ENCODE measurements at places on chromosomes 3 and 15. TPM values are rescaled to one million over a fixed set of nuclear protein-coding genes. Genes with fewer than 3 reads are reported as not detected.

The SPINK8 gene
- not detected for total RNA-seq

The CYP1A1 gene
- not detected for total RNA-seq

DNA sequence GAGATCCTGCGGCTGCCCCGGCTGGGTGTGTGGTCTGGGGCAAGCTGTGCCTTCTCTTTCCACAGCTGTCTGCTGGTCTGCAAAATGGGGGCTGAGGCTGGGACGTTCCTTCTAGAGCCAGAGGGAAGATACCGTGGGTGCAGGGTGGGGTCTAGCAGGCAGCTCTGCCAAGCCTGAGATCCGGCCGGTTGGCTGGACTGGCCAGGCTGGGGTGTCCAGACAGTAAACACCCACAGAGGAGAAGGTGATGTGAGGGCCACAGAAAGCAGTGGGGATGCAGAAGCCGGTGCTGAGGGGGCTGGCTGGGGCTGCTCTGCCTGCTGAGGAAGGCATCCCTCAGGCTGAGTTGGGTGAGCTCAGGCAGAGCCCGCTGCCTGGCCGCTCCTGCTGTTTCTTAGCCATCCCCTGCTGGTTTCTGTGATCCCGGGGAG lies 46.1 kb downstream of the FBLN2 start:
- DNase-seq: no peak

The LIPC gene
- total RNA-seq: not detected

- DNase-seq: no peak
Measured at GRCh38 chr15:90710436-90711027, 6.6 kb upstream of the BLM start.

DNA sequence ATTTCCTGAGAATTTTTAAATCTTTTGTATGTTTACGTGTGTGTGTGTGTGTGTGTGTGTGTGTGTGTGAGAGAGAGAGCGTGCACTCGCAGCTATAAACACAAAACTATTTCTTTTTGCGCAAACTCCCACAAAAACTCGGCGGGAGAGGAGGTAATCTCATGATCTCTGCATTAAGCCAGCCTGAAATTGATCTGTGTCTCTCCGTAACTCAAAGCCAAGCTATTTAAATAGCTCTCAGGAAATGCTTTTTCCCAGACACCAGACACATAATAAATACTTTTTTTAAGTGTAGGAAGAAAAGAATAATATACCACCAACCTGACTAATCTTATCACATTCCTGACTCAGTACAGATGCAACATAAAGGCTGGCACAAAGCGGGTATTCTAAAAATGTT lies 226.8 kb downstream of the MAGI1 start:
- no peak for DNase-seq

DNA sequence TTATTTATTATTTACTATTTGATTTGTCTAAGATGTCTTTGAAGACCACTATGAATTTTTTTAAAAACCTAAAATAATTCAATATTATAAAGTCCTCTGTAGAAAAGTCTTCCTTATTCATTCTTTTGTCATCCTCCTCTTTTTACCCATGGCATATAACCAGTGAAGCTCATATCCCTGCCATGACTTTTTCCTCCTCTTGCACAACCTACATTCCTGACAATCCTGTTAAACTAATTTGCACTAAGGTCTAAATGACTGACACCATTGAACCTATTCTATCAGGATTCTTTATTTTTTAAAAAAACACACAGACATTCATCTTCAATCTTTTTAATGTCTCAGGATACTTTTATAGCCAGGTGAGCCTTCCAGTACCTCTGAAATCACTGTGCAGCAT lies 159.9 kb upstream of the SLC2A2 start:
- DNase-seq: no peak

- DNase-seq: no peak
Measured at GRCh38 chr3:71786217-71786549, 1.2 kb upstream of the PROK2 start.

The PRSS50 gene
- not detected for total RNA-seq

- DNase-seq: no peak
Measured at GRCh38 chr15:85527895-85528294, 147.5 kb downstream of the AKAP13 start.

GRCh38 chr3:118817748-118818165 lies 216.9 kb downstream of the IGSF11 start:
- peak; percentile 59 for DNase-seq

The SAMMSON gene
- total RNA-seq: 0.22 TPM

DNA sequence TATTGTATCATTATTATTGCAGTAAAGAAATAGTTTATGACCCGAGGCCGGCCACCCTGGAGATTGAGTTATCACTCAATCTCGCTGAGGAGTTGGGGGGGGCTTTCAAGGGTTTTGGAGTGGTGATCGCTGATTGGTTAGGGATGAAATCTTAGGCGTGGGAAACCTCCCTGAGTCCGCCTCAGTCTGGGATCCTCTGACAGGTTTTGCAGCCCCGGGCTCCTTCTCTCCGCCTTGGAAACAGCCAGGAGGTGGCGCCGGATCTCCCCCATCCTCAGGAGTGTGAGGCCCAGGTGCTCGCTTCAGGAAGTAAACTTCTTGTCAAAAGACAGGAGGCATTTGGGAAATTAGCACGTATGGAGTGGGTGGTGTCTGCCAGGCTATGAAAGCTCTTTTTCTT lies 41.1 kb upstream of the SEC61A1 start:
- DNase-seq: peak; percentile 45

The IL20RB gene
- total RNA-seq: 8.8 TPM

The CLDN11 gene
- total RNA-seq: 0.72 TPM

DNA sequence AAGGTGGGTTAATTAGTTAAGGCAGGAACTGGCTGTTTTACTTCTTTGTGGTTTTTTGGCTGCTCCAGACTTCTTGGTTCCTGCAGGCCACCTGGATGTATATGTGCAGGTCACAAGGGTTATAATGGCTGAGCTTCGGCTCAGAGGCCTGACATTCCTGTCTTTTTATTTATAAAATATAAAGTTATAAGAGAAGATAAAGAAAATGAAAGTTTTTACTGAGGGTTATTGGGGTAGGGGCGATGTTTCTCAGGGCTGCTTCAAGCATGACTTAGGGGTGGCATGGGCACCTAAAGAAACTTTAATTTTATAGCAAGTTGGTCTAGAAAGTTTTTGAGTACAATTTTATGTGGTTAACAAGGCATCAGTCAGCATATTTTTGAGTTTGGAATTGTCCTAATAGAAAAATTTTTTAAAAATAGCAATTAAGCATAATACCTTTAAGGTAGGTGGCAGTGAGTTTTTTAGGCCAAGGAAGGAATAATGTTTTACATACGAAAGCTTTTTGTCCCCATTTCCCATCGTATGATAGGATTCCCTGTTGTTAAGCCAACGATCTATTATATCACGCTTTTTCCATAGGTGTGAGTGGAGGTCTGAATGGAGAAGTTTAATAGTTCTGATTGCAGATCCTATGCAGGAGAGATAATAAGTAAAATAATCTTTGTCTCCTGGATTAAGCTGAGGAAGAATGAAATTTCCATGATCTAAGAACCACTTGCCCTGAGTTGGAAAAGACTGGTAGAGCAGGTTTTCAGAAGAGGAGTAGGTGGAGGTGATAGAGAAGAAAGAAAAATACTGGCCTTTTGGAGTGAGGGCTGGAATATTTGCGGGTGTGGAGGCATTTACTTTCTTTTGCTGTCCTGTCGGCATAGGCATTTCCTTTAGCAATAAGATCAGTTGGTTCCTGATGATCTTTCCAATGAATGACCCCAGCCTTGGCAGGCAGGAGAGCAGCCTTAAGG lies 10.1 kb downstream of the STRIT1 start:
- no peak for DNase-seq

GRCh38 chr3:123884203-123884831 lies at the start of gene MYLK:
Gene MYLK, minus strand, starts transcription at chr3:123884332. Its CDS starts 90,491 bp downstream, at chr3:123793841.
- peak; percentile 50 for DNase-seq

The THAP10 gene
- 5.6 TPM for total RNA-seq

GRCh38 chr3:13277196-13277813 lies 142.8 kb downstream of the NUP210 start:
- DNase-seq: no peak

DNA sequence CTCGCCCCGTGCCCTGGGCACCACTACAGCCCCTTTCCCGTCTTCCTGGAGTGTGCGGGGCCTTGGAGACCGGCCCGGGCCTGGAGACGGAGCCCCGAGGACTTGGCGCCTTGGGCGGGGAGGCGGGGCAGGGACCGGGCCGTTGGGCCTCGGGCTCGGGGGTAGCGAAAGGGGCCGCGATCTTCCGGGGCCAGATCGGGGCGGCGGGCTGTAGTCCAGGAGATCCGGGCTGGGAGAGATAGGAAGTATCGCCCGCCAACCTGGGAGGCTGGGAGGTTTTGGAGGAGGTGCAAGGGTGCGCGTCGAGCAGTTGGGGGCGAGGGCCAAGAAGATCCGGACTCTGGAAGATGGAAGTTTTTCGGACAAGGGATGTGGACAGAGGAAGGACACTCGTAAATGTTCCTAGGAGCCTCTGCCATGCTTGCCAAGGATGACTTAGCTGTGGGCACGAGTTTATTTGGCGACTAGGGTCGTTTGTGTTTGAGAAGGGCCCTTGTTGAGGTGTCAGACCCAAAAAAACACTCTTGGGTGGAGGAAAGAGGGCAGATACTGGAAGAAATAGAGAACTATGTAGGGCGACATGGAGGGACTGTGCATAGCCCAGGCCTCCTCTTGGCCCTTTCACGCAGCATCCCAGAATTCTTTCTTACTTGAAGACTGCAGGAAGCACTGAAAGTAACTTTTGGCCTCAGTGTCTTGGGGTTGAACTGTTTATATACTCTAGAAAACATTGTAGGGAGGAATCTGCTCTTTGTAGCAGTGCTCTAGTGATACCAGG lies 712 bp downstream of the RTF1 start:
- DNase-seq: no peak

The LARP6 gene
- total RNA-seq: 66.0 TPM

- no peak for DNase-seq
Measured at GRCh38 chr3:34863485-34863884, 775.8 kb upstream of the ARPP21 start.

GRCh38 chr3:119211193-119211592 lies 29.5 kb downstream of the B4GALT4 start:
- DNase-seq: no peak

The IRAK2 gene
- total RNA-seq: 2.2 TPM

The CILP gene
- not detected for total RNA-seq

The CCR8 gene
- total RNA-seq: not detected

DNA sequence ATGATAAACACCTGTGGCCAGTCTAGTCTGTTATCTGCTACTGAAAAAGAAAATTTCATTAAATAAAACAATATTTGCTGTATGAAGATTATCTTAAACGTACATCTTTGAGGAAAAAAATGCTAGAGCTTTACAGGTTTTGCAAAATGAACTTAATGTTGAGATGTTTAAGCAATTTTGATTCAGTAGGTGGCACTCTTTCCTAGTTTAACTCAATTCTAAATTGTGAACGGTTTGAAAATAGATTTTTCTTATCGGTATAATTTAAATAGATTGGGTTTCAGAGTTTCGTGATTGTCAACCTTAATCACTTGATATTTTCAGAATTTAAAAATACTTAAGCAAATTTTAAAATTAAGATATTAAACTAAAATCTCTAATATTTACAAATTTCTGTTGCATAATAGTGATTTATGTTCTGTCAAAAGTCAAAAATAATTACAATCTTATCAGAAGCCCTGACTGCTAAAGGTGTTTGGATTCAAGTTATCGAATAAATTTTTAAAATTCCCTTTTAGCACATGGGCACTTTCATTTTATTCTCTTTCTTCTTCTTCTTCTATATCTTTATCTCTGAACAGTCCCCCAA lies 7.0 kb upstream of the RNF111 start:
- peak; percentile 27 for DNase-seq

- no peak for DNase-seq
Measured at GRCh38 chr3:196949285-196949619, 6.9 kb upstream of the NCBP2 start.

GRCh38 chr15:33785366-33785765 lies 182.9 kb upstream of the CHRM5 start:
- no peak for DNase-seq

The ADAMTS17 gene
- 0.15 TPM for total RNA-seq

DNA sequence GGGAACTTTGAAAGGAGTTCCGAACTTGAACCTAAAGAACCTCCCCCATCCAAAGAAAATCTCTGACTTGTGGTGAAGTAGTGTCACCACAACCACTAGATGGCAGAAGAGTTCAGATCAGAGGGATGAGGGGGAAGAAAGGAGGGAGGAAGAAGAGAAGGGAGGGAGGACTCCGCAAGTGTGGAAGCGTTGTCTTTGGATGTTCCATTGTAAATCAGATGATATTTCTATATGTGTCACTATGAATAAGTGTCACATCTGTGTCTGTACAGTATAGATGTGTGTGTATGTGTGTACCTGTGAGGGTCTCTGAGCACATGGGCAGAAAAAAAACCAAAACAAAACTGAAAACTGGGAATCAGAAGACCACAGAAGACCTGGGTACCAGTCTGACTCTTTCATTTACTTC lies 16.9 kb downstream of the SLC24A1 start:
- peak; percentile 80 for DNase-seq

DNA sequence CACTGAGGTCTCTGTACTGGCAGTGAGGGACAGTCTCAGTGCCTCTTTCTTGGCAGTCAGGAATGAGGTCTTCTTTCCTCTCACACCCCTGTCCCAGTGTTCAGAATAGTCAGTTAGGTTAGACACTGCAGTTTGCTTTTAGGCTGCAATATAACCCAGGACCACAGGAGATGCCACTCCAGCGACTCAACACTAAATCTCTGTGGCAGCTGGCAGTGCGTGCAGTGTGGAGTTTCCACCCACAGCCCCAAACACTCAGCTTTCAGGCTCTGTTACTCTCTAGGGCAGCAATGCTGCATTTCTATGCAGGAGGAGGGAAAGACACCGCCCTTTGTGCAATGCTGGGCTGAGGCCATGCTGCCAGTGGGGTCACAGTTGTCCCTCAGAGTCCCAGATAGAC lies 150.2 kb upstream of the SUCLG2 start:
- DNase-seq: no peak

DNA sequence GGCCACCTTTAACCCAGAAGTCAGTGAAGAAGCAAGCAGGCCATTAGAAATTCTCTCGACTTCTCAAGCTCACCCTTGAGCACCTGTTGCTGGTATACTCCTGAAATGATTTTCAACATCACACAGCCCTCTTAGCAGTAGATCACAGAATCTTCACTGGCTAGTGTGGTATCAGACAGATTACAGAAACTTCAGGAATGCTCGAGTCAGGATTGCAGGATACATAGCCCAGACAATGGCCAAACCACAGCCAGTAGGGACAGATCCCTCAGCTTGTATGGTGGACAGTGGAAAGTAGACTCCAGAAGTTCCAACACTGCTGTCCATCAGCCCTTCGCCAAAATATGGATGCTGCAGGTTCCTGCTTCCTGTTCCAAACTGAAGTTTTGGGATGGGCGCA lies 4.5 kb upstream of the KLHL40 start:
- no peak for DNase-seq

DNA sequence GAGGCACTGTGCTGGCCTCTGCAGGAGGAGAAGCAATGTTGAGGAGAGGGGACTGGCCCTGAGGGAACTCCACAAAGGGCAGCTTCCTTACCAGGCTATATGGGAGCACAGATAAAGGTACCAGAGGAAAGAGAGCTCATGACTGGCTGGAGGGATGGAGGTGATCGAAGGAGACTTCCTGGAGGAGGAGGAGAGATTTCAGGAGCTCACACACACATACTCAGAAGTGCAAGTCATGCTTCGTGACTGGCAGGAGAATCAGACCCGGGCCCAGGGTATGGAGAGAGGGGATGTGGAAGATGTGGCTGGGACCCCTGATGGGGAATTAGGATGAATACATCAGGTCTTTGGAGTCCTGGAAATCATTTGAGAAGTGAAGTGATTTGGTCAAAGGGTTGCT lies 85.4 kb downstream of the ABHD5 start:
- DNase-seq: no peak

- no peak for DNase-seq
Measured at GRCh38 chr15:85340852-85341251, 39.6 kb upstream of the AKAP13 start.

GRCh38 chr3:114329823-114330222 lies 36.0 kb downstream of the TIGIT start:
- no peak for DNase-seq

Measured in NCI-H460 (cell line).